ENCODE measurements at places on chromosomes 13 and 19.

DNA sequence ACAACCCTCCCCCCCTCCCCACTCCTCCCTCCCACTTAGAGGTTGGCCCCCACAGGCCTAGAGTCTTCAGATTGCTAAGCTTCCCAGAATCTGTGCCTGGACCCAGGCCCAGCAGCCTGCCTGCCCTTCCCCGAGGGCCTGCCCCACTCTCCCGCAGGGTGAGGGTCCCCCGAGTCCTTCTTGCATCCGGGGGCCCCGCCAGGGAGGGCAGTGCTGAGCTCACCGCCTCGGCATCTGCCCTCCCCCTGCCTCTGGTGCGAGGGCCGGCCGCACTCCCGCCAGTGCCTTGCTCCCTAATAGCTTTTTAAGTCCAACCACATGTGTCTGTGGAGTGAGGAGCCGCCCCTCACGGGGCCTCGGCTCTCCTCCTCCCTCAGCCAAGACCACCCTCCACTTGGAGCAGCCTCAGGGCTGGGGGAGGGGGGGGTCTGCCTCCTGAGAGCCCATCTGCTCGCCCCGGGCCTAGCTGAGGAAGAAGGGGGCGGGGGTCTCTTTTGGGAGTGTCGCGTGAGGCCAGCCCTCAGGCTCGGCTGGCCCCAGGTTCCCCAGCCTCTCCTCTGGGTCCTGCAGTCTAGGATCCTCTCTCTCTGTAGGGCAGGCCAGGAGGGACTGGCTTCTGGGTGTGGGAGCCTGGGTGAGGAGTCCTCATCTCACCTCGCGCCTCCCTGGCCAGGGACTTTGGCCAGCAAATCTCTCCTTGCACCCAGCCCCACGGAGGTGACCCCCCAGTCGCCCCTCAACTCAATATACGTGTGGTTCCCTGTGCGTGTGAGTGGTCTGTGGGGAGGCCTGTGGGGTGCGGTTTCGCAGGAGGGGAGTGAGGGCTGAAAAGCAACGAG lies 47.2 kb downstream of the LYL1 start:
- DNase-seq = no peak

- no peak for DNase-seq
These were observed 121.2 kb downstream of the SHISA2 start for GRCh38 chr13:25930653-25931052.

DNA sequence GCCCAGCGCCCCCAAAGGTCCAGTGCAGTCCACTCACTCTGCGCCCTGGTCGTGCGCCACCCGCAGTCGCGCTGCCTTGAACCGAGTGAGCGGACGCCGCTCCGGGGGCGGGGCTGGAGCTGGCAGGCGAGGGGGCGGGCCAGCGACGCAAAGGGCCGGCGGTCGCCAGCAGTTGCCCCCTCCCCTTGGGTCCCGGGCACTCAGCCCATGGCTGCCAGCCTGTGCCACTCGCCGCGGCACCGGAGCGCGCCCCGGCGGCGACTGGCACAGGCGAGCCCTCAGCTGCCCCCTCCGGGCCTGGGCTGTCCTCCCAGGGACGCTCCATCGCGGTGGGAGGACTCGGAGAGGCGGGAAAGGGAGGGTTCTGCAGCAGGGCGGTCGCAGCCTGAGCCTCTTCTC lies at the start of gene S1PR5:
TSS of gene S1PR5 (minus strand) at position 87 of the 399 bp plus-strand sequence. CDS start 2,436 bp downstream, outside the sequence.
- peak; percentile 72 for DNase-seq

DNA sequence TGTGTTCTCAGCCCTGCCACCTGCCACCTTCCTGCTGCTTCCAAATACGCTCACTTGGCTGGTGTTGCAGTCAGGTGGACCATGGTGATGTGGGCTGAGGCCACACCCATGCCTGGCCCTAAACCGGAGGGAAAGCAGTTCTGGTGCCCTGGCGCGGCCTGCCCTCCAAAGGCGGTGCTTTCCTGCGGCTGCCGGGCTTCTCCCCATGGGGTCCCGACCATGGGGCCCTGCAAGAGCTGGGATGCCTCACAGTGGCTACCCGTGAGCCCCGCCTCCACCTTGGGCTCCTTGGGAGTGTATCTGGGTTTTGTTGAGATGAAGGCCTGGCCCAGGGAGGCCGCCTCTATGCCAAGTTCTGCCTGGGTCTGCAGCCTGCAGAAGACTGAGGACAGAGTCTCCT lies 73.7 kb downstream of the ERICH6B start:
- no peak for DNase-seq

GRCh38 chr13:108786456-108787200 lies 157.2 kb downstream of the MYO16 start:
- no peak for DNase-seq

DNA sequence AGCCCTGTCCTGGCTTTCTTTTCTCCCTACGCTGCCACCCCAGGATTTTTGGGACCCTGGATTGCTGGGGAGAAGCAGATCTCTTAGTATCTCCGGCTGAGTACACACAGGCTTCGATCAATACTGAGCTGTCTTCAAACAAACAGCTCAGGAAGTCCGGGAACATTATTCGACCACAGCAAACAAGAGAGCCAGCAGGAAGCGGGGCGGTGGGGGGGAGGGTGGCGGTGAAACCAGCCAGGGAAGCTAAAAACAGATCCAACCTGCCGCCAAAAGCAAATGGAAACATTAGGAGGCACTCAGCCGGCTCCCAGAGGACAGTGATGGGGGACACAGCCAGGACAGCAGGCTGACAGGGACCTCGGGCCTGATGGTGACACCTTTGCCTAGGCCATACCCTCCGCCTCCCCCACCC lies 12.2 kb upstream of the BCAM start:
- DNase-seq = no peak

DNA sequence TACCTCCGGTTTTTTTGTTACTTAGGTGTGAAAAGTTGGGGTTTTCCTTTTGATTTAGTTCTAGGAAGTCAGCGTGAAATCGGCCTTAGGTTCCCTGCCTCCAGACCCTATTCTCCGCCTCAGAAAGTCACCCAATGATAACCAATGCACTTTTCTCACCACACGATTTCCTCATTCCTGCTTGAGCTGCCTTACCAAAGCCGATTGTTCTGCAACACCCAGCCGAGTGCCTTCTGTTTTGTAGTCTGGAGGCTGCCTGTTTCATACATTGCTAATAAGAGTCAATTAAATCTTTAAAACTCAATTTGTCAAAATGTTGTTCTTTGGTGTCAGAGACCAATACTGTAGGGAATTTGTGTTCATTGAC lies 39.7 kb downstream of the GJA3 start:
- no peak for DNase-seq

DNA sequence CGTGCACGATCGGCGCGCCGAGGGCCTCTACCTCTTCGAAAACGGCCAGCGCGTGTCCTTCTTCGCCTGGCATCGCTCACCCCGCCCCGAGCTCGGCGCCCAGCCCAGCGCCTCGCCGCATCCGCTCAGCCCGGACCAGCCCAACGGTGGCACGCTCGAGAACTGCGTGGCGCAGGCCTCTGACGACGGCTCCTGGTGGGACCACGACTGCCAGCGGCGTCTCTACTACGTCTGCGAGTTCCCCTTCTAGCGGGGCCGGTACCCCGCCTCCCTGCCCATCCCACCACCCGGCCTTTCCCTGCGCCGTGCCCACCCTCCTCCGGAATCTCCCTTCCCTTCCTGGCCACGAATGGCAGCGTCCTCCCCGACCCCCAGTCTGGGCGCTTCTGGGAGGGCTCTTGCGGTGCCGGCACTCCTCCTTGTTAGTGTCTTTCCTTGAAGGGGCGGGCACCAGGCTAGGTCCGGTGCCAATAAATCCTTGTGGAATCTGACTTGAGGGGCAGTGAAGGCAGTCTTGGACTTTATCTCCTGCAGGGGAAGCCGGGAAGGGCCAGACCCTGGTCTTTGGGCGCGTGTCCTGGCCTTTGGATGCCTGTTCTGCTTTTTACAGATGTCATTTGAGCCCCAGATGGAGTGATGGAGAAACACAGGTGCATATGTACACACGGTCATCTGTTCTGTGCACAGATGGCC lies 2.2 kb downstream of the CLEC11A start:
- DNase-seq = peak; percentile 68

DNA sequence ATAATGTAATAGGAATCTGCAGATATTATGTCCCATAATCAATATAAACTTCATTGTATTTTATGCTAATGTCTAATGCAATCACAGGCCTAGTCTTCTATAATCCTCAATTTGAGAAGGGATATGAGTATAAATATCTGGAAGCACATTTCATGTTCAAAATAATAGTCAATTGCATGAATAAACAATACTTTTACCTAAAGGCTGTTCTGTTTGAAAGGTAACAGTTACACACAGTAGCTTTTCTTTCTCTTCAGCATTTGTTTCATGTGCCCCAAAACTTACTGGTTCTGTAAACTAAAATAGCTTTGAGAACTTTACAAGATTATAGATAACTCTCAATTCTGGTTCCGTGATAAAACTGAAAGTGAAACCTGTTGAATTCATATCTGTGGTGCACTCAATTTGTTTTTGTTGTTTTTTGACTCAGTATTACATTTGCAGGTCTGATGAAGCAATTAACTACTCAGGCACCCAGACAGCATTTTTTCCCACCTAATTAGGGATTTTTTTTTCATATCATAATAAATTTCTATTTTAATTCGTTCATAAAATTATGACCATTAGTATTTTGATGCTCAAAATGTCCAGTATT lies 1193.8 kb downstream of the SLITRK1 start:
- peak; percentile 48 for DNase-seq
